NCI-H524 treated with DMSO at 0.1 percent for 48 hours (cell line): ENCODE measurements at places on chromosomes 5 and 9.

- DNase-seq, result no peak
Observed at GRCh38 chr5:53481887-53482716, 1.7 kb downstream of the FST start.

GRCh38 chr9:132005899-132006298, 73.8 kb downstream of the MED27 start:
- no peak for DNase-seq

GRCh38 chr5:760363-761058, 24.0 kb downstream of the ZDHHC11B start:
- no peak for DNase-seq

DNA sequence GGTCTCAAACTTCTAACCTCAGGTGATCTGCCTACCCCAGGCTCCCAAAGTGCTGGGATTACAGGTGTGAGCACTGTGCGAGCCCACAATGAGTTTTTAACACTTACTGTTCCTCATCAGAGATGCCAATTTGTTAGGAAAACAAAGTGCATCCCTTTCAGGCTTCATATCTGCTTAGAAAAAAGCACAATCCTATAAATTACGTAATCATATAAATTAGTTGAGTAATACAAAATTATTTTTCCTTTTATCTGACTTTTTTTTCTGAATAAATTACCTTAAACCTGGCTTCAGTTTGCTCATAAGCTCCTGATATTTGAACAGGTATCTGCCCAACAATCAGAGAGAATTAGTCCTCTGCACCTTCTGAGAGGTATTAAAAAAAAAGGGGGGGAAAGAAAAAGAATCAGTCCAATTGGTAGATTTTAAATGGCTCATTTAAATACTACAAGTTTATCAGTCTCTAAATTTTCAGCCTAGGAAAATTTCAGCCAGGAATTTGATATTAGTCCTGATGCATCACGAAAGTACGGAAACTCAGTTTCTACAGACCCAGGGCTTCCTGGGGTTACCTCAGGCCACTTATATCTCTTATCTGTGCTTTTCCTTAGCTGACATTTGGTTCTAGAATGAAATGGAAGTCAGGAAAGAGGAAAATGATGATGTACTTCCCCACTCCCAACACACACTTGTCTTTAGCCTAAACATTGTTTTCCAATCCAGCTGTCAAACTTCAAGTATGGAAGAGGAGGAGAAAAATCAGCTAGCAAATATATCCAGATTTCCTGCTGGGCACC, 26.8 kb downstream of the ITGA1 start:
- DNase-seq, result no peak

GRCh38 chr5:171469326-171469725, 49.9 kb downstream of the FGF18 start:
- no peak for DNase-seq

DNA sequence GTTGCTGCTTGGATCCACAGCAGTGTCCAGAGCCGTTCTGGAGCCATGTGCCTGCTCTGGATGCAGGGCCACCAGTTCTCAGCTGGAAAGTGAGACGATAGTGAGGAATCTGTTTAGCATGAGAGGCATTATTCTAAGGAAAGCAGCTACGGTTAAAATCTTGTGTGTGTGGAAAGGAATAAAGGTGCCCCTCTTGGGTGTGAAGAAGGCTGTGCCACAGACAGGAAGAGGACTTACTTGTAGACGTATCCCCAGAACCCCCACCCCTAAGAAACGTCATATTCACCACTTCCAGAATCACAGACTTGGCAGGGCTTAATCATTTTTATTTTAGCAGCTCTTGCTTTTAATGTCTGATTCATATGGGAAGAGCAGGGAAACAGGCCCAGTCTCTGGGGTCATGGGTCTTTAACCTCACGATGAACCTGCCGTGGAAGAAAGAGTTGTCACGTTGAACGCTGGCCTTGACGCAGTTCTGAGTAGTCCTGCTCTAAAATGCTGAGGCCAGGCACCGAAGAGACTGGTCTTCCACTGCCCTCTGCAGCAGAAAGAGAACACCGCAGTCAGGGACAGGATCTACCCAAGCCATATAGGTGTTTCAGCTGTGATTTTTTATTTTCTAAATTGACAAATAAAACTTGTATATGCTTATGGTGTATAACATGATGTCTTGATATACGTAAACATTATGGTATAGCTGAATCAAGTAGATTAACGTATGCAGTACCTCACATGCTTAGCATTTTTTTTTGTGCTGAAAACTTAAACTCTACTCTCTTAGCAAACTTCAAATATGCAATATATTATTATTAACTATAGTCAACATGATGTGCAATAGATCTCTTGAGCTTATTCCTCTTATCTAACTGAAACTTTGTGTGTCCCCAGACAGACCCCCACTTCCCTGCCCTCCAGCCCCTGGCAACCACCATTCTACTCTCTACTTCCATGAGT, 38.8 kb downstream of the CARTPT start:
- no peak for DNase-seq

DNA sequence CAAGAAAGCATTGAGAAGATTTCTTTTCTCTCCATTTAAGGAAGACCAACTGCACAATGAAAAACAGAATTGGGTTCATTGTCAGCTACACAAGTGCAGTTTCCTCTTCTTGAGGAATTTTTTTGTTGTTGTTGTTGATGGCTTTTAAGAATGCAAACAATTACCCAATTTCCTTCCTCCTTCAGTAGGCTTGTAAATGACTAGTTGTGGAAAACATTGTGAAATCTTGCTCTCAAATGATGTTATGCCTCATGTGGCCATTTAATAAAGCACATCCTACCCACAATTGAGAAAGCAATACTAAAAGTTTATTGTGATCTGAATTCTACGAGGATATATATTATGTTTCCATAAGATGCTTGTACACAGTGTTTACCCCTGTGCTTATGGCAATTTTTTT, 171.6 kb downstream of the FAM174A start:
- no peak for DNase-seq

DNA sequence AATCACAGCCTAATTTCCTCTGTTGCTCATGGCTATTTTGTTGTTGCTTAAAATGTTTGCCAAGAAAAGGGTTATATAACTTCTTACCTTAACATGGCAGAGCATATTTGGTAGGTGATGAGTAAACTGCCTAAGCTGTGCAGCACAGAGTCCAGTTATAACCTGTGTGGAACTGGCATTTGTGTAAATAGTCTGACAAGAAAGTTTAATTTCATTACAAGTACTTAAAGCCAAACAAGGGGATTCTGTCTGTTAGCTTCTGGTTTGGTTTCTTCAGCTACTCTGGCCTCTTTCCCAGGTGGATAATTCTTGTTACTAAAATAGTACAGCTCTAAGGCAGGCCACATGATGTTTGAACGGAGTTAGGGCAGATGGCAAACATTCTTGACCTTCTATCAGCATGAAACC, 72.2 kb downstream of the PTCD2 start:
- peak; percentile 88 for DNase-seq

GRCh38 chr5:122332599-122333555, 20.8 kb downstream of the SNCAIP start:
- no peak for DNase-seq

- no peak for DNase-seq
Observed at GRCh38 chr5:11130131-11130530, 369.1 kb upstream of the DAP start.

DNA sequence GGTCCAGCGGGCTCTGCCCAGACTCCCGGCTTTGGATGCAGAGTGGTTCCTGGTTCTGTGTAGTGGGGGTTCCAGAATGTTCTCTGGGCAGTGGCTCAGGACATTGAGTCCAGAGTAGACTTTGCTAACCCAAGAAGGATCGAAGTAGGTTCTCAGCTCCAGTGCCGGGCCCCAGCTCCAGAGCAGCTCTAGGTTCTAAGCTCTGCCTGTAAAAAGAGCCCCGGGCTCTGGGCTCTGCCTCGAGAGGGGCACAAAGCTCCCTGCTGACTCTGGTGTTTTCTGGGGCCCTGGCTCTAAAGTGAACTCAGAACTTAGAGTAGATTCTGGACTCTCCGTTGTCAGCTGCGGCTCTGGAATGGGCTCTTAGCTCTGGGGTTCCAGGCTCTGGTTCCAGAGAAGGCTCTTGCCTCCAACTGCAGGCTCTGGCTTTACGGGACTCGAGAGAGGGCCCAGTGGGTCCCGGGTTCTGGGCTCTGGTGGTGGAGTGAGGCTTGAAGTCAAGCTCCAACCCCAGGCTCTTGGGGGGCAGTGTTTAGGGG, 414 bp downstream of the WDR38 start:
- DNase-seq, result no peak

DNA sequence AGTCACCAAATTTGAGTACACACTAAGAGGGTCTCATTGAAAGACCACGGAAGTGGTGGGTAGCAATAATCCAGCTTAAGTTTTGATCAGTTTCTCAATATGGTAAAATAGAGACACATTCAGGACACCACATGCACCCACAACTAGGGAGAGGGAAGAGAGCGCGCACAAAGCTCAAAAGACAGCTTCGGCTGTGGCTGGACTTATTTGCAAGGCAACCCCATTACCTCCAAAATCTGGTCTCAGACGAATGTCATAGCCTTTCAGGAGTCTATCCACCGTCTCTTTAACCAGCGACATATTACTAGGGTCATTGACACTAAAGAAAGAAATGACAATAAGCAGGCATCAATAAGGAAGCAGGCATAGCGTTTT, 443 bp downstream of the GABRB2 start:
- no peak for DNase-seq
